Esophagus muscularis mucosa (tissue), 4 donors: ENCODE measurements at places on chromosomes 7 and 10. TPM values are rescaled to one million over a fixed set of nuclear protein-coding genes. Genes with fewer than 3 reads are reported as not detected.

- DNase-seq: no peak
- no peaks in the 10 kb centered on the region for H3K36me3 ChIP-seq
- peaks cover 23% of the 10 kb centered on the region for H3K4me1 ChIP-seq
- no peaks in the 10 kb centered on the region for H3K27me3 ChIP-seq
Measured at GRCh38 chr7:82562716-82563404, 119.3 kb upstream of the CACNA2D1 start.

- no peaks in the 10 kb centered on the region for H3K27me3 ChIP-seq
- H3K4me1 ChIP-seq: no peaks in the 10 kb centered on the region
- no peak overlapping the region for H3K27ac ChIP-seq
- no peak overlapping the region for H3K4me3 ChIP-seq
- no peak for DNase-seq
- no peaks in the 10 kb centered on the region for H3K36me3 ChIP-seq
Measured at GRCh38 chr7:109955986-109956385, 1134.9 kb upstream of the LRRN3 start.

- no peak overlapping the region for H3K4me3 ChIP-seq
- H3K27me3 ChIP-seq: no peaks in the 10 kb centered on the region
- no peak for DNase-seq
- peaks cover 6% of the 10 kb centered on the region for H3K4me1 ChIP-seq
Measured at GRCh38 chr10:17349717-17350116, 104.7 kb downstream of the ST8SIA6 start.

- no peaks in the 10 kb centered on the region for H3K36me3 ChIP-seq
- peak; percentile 95 for DNase-seq
- H3K27me3 ChIP-seq: no peaks in the 10 kb centered on the region
Measured at GRCh38 chr10:122112625-122113160, 123.7 kb downstream of the TACC2 start.

DNA sequence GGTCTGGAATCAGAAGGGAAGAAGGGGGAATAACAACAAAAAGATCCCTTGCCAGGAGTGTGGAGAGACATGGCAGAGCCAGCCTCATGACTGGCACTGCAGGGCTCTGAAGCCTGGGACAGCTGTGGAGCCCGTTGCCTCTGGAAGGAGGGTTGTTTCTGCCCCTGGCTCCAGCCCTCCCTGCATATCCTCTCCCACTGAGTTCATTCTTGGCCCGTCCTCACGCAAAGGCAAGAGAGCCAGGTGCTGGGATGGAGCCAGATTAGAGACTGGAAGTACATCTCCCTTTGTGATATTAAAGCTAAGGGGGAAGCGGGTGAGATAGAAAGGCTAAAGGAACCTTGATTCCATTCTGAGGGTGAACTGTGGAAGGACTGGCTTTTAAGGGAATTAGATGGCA is 141.5 kb upstream of the NPVF start:
- no peaks in the 10 kb centered on the region for H3K27me3 ChIP-seq
- H3K4me1 ChIP-seq: peaks cover 10% of the 10 kb centered on the region
- no peak overlapping the region for H3K27ac ChIP-seq
- no peak for DNase-seq
- H3K36me3 ChIP-seq: no peaks in the 10 kb centered on the region
- no peak overlapping the region for H3K4me3 ChIP-seq

GRCh38 chr7:77348371-77348813 is 67.8 kb downstream of the GSAP start:
- DNase-seq: peak; percentile 92
- H3K4me1 ChIP-seq: peaks cover 49% of the 10 kb centered on the region
- no peaks in the 10 kb centered on the region for H3K27me3 ChIP-seq
- H3K27ac ChIP-seq: peak overlapping the region; percentile 71
- H3K36me3 ChIP-seq: no peaks in the 10 kb centered on the region
- H3K4me3 ChIP-seq: no peak overlapping the region

The GHRHR gene
- total RNA-seq: not detected

The DNAJC2 gene
- 15.9 TPM for total RNA-seq

The CALML5 gene
- total RNA-seq: not detected

The CAMK1D gene
- total RNA-seq: 12.9 TPM

The SYPL1 gene
- 90.0 TPM for total RNA-seq

The CYP3A4 gene
- total RNA-seq: not detected
